ENCODE measurements at places on chromosomes 2 and 18.
A peak's percentile ranks its signal among the peaks of the same experiment; 100 is the strongest.

GRCh38 chr2:138219961-138220360 is 255.7 kb downstream of the HNMT start:
- no peak for DNase-seq

DNA sequence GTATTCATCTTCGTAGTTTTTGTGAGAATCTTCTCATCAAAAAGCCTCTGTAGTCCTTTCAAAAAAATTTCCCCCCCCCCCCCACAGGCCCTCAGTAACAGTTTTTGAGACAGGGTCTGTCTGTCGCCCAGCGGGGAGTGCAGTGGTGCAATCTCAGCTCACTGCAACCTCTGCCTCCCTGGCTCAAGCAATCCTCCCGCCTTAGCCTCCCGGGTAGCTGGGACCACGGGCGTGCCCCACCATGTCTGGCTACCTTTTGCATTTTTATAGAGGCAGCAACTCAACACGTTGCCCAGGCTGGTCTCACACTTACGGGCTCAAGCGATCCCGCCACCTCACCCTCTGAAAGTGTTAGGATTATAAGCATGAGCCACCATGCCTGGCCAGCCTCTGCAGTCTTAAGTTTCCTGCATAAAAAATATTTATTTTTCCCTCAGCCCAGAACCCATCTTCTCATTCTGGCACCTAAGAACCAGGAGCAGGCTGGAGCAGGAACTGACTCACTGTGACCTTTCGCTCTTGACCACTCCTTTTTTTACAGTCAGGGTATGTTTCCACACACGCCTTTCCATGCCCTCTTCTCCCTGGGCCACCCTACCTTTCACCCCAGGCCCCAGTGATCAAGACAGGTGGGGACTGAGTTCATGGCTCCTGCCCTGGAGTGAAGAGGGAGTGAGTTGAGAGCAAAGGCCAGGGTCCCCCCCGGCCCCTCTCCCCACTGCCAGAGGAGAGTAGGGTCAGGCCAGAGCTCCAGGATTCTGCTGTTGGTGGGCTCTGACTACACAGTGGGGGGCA is 32.5 kb upstream of the NT5DC4 start:
- DNase-seq, result no peak

DNA sequence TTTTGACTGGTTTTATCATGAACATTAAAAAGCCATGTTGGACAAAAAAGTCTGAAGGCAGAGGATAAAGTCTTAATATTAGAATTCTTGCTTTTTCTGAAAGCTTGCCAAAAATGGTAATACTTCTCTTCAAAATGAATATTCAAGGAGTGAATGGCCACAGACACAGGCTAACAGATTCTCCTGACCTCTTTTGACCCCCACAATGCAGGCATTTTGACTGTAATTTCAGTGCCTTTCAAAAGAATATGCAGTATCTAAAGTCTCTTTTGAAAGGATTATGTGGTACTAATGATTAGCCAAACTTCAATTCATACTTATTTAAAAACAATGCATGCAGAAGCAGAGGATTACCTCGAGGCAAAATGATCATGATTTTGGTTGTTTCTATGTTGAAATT is 557.8 kb upstream of the GCFC2 start:
- DNase-seq, result no peak

GRCh38 chr2:208407667-208408066 is 1.1 kb downstream of the PTH2R start:
- peak; percentile 6 for DNase-seq

DNA sequence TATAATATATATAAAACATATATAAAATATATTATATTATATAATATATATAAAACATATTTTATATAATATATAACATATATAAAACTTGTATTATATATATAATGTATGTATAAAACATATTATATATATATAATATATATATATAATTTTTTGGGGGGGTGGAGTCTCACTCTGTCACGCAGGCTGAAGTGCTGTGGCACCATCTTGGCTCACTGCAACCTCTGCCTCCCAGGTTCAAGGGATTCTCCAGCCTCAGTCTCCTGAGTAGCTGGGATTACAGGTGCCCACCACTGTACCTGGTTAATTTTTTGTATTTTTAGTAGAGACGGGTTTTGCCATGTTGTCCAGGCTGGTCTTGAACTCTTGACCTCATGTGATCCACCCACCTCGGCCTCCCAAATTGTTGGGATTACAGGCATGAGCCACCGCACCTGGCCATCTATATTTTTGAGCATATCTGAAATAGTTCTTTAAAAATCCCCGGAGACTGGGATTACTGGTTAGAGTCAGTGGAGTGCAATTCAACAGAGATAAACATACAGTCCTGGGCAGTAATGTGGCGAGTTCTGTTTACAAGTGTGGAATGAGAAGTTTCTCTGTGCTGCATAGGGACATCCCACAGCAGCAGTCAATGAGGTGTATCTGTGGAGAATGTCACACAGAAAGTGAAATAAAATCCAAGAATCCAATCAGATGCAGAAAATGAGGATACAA is 208.4 kb downstream of the MYCN start:
- DNase-seq, result no peak

DNA sequence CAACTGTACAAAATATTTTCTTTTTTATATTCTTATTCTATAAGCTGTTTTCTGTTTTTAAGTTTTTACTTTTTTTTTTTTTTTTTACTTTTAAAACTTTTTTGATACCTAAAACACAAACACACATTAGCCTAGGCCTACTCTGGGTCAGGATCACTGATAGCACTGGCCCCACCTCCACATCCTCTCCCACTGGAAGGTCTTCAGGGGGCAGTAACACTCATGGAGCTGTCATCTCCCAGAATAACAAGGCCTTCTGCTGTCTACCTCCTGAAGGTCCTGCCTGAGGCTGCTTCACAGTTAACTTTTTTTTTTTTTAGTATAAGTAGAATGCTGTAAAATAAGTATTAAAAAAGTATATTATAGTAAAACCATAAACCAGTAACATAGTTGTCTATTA is 415.1 kb downstream of the PTPRM start:
- no peak for DNase-seq

All from retinal pigment epithelial cell (primary cell).